GM20000 (cell line): ENCODE measurements at places on chromosomes 4 and X.

GRCh38 chr4:123830930-123831329, 434.3 kb downstream of the SPRY1 start:
- DNase-seq: no peak

DNA sequence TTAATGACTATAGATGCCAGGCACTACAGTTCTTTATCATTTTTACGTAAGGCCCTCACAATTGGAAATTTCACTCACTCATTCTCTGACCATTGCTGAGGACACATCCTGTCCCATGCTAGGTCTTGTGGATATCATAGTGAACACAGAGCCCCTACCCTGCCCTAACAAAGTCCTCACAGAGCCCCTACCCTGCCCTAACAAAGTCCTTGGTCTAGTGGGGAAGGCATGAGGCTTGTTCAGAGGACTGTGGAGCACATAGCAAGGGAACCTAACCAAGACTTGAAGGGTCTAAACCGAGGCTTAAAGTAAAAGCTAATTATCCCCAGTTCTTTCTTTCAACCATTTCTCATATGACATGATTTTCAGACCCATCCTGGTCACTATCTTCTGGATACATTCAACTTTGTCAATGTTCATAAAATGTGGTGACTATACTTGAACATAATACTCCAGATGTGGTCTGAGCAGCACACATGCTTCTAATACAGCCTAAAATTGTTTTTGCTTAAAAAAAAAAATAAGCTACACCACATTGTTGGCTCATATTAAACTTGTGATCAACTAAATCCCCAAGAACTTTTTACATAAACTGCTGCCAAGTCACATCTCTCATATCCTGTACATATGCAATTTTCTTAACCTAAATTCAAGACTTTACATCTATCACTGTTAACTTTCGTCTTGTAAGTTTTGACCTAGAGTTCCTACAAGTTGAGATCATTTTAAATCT, 77.0 kb downstream of the GPC3 start:
- DNase-seq: no peak

DNA sequence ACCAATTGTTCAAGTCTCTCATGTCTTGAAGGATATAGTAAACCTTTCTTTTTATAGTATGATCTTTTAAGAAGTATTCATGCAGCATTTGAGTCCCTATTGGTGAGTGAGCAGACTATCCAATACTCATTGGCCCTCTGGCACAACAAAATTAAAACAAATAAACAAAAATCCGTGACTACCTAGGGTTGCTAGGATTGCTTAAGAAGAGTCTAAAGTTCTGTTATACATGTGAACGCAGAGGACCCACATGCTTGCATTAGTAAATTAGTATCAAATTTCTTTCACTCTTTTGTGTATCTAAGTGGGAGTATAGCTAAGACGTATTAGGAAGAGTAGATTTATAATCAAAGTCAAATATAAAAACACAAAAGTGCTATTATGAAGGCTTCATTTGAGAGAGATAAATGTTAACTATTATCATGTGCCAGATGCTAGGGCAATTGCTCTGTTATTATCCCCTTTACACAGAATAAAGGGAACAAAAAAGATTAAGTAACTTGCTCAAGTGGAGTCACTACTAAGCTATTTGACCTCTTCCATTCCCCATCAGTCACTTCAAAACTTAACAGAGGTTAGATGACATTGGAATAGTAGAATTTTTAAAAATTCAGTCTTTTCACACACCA, 29.2 kb upstream of the LARP1B start:
- no peak for DNase-seq

DNA sequence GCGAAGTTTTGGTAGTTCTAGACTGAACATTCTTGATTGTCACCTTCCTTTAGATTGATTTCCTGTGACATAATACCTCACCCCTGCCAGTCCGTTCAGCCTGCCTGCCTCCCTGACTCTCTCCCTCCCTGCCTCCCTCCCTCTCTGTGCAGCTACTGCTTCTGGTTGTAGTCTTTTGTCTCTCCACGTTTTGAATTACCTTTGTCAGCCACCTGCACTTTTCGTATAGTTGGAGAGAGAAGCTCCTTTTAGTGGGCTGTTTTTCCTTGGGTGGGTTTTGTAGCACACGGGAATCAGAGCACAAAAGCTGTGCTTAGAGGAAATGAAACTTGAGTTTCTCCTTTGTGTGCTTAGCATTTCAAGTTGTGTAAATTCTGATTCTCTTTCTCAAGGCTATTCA, 32.6 kb upstream of the MSMO1 start:
- DNase-seq: peak; percentile 25

DNA sequence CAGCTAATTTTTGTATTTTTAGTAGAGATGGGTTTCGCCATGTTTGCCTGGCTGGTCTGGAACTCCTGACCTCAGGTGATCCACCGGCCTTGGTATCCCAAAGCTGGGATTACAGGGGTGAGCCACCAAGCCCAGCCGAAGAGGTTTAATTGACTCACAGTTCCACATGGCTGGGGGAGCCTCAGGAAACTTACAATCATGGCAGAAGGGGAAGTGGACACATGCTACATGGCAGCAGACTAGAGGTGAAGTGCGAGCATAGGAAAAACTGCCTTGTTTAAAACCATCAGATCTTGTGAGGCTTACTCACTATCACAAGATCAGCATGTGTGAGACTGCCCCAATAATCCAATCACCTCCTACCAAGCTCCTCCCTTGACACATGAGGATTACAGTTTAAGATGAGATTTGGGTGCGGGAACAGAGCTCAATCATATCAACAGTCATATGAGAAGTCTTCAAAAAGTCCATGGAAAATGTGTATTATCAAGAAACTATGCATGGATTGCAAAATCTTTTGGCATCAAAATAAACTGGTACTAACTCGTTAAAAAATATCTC, 25.8 kb upstream of the RPL39 start:
- DNase-seq: no peak

DNA sequence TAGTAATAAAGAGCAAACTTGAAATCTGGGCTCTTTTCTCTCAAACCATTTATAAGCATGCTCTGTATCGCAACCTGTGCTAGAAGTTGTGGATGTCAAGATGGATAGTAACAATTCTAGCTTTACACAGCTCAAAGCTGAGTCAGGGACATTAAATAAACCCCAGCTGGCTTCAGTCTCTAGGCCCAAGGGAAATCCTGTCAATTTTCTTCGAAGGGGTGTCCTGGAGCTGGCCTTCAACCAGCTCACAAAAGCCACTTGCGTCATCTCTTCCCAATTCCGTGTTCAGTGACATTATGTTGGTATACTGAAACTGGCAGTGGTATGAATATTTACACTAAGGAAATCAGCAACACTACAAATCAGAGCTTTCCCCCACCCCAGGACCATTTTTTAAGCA, 89.8 kb upstream of the PRKG2 start:
- DNase-seq: no peak

GRCh38 chr4:180766045-180766444, 1477.2 kb upstream of the TENM3 start:
- no peak for DNase-seq

- DNase-seq: no peak
Observed at GRCh38 chr4:11158971-11159370, 269.7 kb downstream of the HS3ST1 start.

- DNase-seq: no peak
Observed at GRCh38 chr4:180512801-180513475, 1730.3 kb upstream of the TENM3 start.

DNA sequence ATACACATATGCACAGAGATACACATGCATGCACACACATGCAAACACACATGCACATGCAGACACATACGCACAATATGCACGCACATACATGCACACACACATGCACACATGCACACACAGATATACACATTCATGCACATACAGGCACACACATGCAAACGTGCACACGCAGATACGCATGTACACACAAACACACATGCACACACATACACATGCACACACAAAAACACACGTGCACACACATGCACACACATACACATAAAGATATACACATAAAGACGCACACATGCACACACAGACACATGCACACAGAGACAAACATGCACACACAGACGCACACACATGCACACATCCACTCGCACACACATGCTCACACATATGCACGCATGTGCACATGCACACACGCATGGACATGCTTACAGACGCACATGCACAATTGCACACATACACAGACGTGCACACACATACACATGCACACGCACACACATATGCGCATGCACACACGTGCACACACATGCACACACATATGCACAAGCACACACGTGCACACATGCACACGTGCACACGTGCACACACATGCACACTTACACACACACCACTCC, 145.2 kb downstream of the ADRA2C start:
- DNase-seq: no peak

DNA sequence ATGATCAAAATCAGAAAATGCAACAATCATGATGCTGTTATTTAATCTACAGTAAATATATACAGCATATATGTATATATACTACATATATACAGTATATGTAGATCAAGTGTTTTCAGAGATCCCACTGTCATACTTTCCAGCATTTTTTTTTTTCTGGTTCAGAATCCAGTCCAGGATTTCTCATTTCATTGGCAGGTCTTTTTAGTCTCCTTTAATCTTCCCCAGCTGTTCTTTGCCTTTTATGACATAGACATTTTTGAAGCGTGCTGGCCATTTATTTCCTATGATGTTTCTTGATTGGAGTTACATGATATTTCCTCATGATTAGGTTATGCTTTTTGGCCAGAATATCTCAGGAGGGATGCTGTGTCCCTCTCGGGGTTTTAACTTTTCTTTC, 92.0 kb upstream of the TLR2 start:
- no peak for DNase-seq

DNA sequence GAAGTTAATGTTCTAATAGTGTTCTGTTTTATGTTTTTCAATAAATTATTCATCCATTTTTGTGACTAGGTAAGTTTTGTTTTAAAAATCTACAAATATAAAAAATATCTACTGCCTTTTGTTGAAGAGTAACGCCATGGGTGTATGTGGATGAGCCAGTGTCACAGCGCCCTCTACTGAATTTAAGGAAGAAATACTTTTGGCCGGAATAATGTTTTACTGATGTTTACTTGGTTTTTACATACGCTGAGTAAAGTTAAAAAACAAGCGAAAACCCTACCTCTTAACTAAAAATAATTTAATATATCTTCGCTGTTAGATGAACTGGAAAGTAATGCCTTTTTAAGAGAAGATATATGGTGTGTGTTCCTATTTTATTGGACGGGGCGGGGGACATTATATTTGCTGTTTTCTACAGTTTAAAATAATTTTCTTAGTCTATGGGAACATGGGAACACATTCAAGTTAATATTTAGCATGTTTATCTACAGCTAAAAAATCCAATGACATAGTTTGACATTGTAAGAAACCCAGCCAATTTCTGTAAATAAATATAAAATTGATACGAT, 86.1 kb downstream of the CPE start:
- DNase-seq: peak; percentile 55

- DNase-seq: no peak
Observed at GRCh38 chr4:73943555-73943954, 38.3 kb downstream of the PF4 start.

- DNase-seq: no peak
Observed at GRCh38 chr4:13137390-13137789, 346.8 kb downstream of the RAB28 start.

DNA sequence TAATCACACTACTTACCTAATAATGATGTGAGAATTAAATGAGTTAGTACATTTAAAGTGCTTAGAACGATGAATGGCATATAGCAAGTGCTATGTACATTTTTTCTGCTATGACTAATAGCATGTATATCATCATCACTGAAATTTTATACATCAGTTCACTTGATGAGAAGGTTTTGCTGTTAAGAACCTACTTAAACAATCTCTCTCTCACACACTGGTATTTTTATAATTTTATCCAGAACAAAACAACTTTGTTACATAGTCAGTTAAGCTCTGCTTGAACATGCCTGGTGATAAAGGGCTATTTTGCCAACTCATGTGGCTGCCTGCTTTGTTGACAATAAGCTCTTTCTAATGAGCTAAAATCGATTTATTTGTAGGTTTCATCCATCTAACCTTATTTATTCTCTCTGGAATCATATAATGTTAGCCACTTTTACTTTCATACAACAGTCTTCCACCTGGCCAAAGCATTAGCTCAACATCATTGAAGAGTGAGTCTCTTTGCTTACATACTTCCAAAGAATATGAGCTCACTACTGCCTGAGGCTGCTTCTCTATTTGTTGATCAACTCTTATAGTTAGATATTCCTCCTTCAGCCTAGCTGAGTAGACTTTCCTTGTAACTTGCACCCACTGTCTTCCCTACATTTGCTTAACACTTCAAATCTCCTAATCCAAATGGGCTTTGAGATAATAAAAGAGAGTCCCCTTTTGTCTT, 372.7 kb upstream of the BOD1L1 start:
- no peak for DNase-seq

DNA sequence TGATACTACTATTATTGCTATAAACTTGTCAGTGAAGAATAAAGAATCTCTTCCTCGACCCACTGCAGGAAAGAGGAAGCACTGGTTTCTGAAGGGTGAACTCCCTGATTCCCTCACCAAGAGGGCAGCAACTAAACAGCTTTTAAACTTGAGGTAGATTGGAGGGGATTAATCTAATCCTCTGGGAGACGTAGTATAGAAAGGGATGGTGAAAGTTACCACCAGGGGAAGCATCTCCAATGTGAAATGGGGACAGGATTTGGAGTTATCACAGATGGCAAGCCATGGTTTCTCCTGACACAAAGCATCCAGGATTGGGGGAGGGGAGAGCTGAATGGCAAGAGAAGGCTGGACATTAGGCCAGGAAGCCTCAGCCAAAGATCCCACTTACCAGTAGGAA, 62.7 kb upstream of the PTPN13 start:
- DNase-seq: no peak

DNA sequence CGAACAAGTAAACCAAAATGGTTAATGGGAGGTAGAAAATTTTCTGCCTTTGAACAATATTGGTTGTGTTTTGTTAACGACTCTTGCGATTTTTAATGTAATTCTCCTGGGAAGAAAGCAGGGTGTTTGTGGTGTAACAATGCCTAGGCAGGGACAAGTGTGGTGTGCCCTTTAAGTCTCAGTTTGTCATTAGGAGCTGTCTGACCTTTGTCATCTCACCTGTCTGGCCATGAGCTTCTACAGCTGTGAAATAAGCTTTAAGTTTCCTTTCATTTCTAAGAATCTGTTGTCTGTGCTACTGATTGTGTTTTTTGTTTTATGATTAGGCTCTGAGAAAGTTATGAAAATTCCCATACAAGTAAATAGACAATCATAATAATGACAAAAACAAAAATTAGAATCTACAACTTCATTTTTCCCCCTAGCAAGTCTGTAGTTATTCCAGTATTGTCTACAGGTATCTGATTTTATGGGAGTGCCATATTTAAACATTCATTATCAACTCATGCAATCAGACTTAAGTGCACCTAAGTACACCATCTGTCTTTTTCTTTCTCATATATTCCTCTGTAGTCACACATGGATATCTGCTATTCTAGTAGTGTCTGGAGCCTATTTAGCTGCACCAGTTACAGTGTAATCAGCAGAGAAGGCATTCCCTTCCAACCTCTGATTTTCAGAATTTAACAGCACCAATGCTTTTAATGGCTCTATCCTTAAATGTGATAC, 203.5 kb downstream of the PPARGC1A start:
- no peak for DNase-seq

GRCh38 chr4:27009539-27009938, 148.9 kb downstream of the STIM2 start:
- no peak for DNase-seq

- DNase-seq: no peak
Observed at GRCh38 chr4:81274460-81274859, 59.4 kb upstream of the PRKG2 start.

GRCh38 chr4:158605393-158605792, 66.3 kb downstream of the C4orf46 start:
- DNase-seq: no peak

GRCh38 chrX:65706041-65706828, 38.8 kb downstream of the MSN start:
- DNase-seq: peak; percentile 21

GRCh38 chr4:117777721-117778120, 256.6 kb upstream of the NDST3 start:
- no peak for DNase-seq
